ENCODE measurements at places on chromosomes 12 and 14.

DNA sequence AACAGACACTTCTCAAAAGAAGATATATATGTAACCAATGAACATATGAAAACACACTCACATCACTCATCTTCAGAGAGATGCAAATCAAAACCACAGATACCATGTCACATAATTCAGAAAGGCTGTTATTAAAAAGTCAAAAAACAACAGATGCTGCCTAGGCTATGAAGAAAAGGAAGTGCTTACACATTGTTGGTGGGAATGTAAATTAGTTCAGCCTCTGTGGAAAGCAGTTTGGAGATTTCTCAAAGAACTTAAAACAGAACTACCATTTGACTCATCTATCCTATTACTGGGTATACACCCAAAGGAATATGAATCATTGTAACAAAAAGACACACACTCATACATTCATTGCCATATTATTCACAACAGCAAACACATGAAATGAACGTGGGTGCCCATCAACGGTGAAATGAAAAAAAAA lies 35.1 kb downstream of the EIF2S3B start:
- DNase-seq: no peak

DNA sequence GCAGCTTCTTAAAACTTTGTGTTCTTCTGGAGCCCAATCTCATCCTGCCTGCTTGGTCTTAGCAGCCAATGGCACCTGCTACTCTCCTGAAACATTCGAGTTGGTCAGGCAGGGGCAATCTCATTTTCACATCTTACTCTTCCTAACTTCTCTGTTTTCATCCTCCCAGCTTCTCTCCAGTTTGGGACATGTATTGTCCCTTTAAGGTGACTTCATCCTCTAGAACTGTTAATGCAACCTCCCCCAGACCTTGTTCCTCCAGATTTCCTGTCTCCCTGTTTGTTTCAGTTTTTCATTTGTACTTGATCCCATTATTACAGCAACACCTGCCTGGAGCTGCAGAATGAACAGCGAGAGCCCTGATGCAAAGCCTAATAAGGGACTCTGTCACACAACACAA lies 31.3 kb downstream of the SERPINA11 start:
- no peak for DNase-seq

DNA sequence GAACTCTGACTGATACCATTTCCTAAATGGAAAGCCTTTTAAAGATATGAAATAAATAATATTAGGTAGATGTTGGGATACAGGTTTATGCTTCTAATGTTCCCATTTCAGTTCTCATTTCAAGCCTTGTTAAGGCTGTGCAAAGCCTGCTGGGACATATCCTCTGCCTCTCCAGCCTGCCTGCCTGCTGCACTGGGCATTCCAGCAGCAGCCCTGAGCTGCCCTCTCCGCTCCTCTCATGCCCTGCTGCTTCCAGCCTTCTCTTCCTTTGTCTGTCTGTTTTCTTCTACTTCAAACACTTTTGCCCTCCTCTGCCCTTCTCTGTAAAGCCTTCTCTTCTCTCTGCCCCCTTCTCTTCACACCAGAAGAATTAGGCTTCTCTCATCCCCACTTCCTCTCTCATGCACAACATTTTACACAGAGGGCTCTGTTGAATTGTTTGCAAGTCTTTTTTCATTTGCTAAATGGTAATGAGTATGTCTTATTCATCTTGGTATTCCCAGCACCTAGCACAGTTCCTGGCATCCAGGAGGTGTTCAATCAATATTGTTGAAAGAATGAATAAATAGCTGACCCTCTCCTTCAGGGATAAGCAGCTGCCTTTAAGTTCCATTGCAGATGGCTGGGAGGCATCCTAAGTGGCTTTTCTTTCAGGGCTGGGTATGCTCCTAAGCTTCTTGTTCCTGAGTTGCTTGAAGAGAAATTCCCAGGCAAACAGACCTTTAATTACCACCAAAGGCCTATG lies 292.3 kb downstream of the TMEM117 start:
- DNase-seq: no peak

GRCh38 chr14:88454886-88455285 lies 69.4 kb downstream of the SPATA7 start:
- DNase-seq: no peak

DNA sequence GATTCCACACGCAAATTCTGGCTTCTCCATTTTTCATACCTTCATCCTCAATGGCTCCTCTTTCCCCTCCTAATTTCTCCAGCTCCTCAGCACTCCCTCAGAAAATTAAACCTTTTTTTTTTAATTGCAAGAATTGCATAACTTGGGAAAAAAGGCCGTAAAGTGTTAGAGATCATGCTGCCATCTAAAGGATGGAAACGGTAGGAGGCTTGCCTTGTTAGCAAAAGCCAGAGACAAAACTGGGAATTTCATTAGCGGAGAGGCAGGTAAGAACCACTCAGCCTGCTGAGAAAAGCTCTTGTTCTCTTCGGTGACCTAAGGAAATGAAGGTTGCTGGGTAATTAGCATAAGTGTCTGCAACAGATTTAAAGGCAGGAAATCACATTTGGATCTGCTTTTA lies 204.3 kb downstream of the AEBP2 start:
- DNase-seq: no peak

- DNase-seq: no peak
Measured at GRCh38 chr12:122920687-122921086, 24.8 kb upstream of the VPS37B start.

- DNase-seq: no peak
Measured at GRCh38 chr12:121279507-121279915, 17.0 kb downstream of the CAMKK2 start.

DNA sequence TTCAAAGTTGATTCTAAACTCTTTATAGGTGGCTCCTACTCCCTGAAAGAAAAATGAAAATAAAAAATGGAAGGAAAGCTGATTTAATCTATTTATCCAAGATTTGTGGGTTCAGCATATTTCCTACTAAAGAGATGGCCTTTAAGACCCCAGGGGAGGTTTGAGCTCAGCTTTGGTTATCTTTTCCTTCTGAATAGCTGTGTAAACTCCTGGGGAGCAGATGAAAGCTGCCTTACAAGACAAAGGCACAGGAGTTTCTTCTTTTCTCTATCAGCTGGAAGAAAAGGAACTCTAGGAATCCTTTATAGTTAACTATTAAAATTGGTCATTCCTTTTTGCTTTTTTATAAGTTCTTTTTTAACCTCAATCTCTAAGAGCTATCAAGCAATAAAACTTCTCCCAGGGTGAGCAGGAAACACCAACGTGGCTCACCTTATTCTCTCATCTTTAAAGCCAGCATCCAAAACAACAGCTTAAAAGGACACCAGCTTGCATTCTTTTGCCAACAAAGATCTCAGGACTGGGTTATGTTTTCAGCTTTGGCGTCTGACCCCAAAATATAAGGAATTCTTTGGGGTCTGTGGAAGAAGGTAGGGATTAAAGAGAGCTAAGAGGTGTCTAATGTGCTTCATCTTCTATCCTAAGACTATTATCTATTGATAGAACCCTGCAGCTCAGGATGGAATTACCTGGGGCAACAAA lies 371.7 kb upstream of the KITLG start:
- no peak for DNase-seq

GRCh38 chr12:15996948-15997347 lies 85.8 kb downstream of the DERA start:
- no peak for DNase-seq

- no peak for DNase-seq
Measured at GRCh38 chr12:95789126-95790032, 1.2 kb downstream of the NTN4 start.

GRCh38 chr14:78617735-78618134 lies 447.6 kb downstream of the NRXN3 start:
- no peak for DNase-seq

GRCh38 chr12:68538726-68539614 lies 71.7 kb upstream of the RAP1B start:
- DNase-seq: peak; percentile 14

DNA sequence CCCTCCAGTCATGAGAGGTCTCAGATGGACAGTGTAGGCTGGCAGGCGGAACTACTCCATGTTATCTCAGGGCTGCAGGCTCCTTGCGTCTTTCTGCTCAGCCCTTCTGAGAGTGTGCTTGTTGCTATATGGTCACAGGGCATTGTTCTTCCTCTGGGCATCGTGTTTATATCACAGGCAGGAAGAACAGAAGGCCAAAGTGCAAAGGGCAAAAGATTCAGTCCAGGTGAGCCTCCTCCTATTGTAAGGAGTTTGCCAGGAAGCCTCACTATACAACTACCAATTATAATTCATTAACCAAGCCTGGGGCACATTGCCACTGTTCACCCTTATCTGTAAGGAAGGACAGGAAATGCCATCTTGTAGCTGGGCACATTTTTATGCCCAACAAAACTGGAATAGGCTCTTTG lies 195.5 kb upstream of the KITLG start:
- DNase-seq: no peak

DNA sequence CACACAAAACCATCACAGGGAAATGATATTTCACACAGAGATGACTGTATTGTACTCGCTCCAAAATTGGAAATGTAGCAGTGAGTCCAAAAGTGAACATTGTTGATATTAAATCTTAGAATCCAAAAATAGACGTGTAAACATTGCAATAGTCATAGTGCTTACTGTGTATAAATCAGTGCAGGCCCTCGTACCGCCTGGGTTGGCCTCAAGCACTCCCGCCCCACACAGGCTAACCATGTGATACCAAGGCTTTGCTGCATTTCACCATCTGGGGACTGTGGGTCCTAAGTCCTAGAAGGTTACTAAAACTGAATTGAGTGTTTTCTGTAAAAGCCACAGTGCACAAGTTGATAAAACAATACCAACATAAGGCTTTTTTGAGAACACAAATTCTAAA lies 107.3 kb downstream of the PPP2R5E start:
- DNase-seq: no peak

DNA sequence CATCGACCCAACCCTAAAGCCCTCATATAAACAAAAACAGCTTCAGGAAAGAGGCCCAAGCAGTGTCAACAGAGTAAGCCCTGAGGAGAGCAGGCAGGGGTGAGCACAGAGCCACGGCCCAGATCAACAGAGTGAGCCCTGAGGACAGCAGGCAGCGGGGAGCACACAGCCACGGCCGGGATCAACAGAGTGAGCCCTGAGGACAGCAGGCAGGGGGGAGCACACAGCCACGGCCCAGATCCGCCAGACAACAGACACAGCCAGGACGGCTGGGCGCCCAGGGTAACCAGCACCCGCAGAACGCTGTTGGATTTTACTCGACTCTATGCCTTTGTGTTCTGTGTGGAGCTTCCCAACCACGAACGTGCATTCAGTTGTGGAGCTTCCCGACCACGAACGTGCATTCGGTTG lies 15.0 kb downstream of the CCDC85C start:
- DNase-seq: no peak

DNA sequence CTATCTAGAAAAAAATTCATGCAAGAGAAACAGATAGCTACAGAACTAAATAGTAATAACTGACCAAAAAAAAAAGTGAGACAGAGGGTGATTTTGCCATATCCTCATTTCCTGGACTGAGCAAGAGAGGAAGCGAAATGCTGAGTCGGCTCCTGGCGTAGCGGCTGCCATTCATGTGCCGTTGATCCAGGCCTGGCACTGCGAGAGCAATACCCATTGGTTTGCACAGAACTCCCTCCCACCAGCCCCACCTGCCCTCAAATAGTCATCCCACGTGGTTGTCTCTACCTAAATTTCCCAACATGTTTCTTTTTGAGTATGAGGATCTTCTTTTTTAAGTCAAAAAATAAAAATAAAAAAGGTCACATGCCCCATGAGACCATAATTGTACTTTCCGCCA lies 9.4 kb upstream of the WNT5B start:
- no peak for DNase-seq

DNA sequence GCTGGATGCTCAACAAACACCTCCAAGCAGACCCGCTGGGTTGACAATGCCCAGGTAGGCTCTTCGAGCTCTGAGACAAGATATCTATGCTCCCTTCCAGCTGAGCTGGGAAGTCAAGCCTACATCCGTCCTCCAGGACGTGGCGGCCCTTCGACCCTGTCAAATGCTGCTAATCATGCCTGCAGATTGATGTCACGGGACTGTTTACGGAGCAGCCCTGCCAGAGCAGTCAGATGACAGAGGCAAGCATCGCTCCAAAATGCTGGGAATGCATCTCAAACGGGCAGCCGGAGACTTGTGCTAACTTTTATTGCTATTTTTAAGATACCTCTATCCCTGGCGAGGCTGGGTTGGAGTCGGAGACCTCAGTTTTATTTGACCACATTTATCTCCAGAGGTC lies 139.2 kb downstream of the NTF3 start:
- DNase-seq: no peak

GRCh38 chr12:46439793-46440511 lies 67.4 kb upstream of the SLC38A2 start:
- no peak for DNase-seq

- DNase-seq: no peak
Measured at GRCh38 chr12:3224530-3224903, 147.3 kb downstream of the TSPAN9 start.

Measured in stimulated activated CD8-positive, alpha-beta memory T cell treated with anti-CD3 and anti-CD28 coated beads, Interleukin-15, amount 100 ng/mL, for 1 hour (primary cell).